ENCODE measurements at places on chromosomes 1 and 21. TPM values are rescaled to one million over a fixed set of nuclear protein-coding genes. Genes with fewer than 3 reads are reported as not detected.
A peak's percentile ranks its signal among the peaks of the same experiment; 100 is the strongest.

The CENPF gene
- 1.9 TPM for total RNA-seq

The PRAMEF25 gene
- total RNA-seq = not detected

The MPZL1 gene
- total RNA-seq = 64.2 TPM

The OR2T3 gene
- not detected for total RNA-seq

The PLCH2 gene
- total RNA-seq = 0.54 TPM

The NBPF4 gene
- total RNA-seq = not detected

DNA sequence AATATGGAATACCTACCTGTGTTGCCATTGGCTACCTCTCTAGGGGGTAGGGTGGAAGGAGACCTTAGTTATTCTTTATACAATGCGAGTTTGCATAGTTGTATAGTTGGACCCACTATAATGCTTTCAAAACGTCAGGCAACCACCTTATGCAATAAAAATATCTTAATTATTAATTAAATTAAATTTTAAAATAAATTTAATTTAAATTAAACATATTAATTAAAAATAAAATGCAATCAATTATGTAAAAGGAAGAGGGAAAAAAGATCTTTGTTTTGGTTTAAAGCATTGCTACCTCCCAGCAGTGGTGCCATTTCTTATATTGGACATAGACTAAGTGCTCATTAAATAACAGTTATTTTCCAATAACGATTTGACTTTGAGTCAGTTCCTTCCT lies 22.3 kb downstream of the GPA33 start:
- no peak for DNase-seq

GRCh38 chr1:181809991-181810545 lies 251.4 kb downstream of the ZNF648 start:
- DNase-seq = no peak

GRCh38 chr1:208524376-208524775 lies 280.2 kb upstream of the PLXNA2 start:
- no peak for DNase-seq

GRCh38 chr1:229479660-229480399 lies 28.3 kb downstream of the NUP133 start:
- DNase-seq = no peak

- DNase-seq = no peak
Observed at GRCh38 chr1:111864862-111865261, 109.2 kb downstream of the DDX20 start.

DNA sequence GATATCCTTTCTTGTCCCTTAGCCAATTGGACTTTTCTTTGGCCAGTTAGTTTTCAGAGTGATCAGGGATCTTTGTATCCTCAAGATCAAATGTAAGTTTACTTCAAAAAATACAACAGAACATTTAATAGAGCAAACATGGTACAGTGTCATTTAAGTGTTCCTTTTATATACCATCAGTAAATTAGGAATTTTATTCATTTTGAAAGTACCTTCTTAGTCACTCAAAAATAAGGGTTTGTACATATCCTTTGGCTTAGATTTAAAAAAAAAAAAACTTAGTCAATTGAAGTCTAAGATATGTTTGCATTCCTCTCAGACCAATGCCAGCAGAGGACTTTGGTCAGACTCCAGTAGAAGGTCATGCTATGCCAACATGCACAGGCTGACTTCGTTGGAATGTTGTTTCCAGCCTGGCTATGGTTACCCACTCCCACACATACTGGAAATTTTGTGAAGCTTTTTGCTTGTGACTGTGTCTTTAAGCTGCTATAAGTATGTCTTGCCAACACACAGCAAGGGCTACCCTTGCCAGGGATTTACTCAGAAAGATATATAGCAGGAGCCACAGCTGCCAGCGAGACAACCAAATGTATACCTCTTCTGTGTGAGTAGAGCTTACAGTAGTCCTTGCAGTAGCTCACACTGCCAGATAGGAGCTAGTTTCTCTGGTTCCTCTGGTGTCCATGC lies 81.5 kb upstream of the LRIF1 start:
- DNase-seq = no peak

- no peak for DNase-seq
Observed at GRCh38 chr21:44054710-44055109, 42.6 kb downstream of the TRAPPC10 start.

GRCh38 chr1:47839433-47839760 lies 157.8 kb downstream of the TRABD2B start:
- peak; percentile 33 for DNase-seq

GRCh38 chr1:98086796-98087441 lies 166.1 kb upstream of the DPYD start:
- DNase-seq = no peak

DNA sequence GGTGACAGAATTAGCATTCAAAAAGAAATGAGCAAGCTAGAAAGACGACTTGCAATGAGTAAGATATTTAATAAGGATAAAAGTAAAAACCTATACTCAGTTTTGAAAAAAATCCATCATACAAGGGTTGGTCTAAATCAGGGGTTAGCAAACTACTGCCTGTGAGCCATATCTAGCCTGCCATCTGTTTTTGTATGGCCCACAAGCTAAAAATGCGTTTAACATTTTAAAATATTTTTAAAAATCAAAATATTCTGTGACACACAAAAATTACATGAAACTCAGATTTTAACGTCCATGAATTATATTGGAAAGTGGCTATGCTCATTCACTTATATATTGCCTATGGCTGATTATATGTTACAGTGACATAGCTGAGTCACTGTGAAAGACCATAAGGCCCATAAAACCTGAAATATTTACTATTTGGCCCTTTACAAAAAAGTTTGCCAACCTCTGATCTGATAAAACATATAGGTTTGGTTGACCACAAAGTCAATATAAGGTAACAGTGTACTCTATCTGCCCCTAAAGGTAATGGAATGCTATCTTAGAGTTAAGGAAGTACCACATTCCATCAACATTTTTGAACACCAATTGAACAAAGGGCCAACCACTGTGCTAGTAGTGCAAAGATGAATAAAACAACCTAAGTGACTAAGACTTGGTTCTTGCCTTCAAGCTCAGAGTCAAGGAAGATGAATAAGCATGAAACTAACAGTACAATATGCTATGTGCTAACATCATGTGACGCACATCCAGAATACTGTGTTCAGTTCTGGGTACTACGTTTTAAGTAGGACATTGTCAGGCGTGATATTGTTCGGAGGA lies 3.2 kb downstream of the IFT25 start:
- no peak for DNase-seq
